ENCODE measurements at places on chromosomes 2 and 18.

GRCh38 chr2:42747422-42747821, 16.5 kb downstream of the OXER1 start:
- DNase-seq: no peak
- no peak overlapping the region for H3K4me3 ChIP-seq
- no peaks in the 10 kb centered on the region for H3K27me3 ChIP-seq
- no peak overlapping the region for H3K27ac ChIP-seq

DNA sequence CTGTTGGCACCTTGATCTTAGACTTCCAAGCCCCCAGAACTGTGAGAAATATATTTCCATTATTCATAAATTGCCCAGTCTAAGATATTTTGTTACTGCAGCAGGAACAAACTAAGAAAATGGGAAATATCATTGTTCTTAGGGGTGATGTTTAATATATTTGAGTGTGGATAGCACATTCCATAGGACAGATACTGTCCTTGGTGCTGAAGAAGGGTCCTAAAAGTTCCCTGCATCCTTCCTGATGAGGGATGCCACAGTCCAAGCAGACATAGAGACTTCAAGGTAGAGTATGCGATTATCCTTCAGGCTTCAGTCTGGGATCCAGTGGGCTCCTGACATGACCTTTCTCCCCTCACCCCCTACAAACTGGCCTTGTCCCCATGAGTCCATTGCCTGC, 689.0 kb downstream of the TDRD15 start:
- H3K27me3 ChIP-seq: no peaks in the 10 kb centered on the region
- H3K4me3 ChIP-seq: no peak overlapping the region
- H3K4me1 ChIP-seq: no peaks in the 10 kb centered on the region
- H3K27ac ChIP-seq: no peak overlapping the region
- no peak for DNase-seq

GRCh38 chr2:85649201-85650190, 18.5 kb downstream of the SFTPB start:
- H3K36me3 ChIP-seq: no peaks in the 10 kb centered on the region
- H3K27ac ChIP-seq: no peak overlapping the region
- H3K4me1 ChIP-seq: no peaks in the 10 kb centered on the region
- DNase-seq: no peak
- H3K4me3 ChIP-seq: no peak overlapping the region

DNA sequence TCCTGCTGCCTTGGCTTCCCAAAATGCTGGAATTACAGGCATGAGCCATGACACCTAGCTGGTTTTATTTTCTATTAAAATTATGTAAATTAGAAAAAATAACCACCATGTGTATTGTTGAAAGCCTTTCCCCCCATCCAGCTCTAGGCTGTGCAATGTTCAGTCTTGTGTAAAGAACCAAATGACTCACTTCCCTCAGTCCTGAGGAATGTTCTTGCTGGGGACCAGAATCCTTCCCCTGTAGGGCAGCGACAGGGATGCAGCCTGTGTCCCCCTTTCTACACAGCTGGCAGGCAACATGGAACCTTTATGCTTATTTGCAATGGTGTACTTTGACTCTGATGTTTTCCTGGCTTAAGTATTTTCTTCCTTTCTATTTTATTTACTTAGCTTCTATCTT, 29.4 kb downstream of the AOX1 start:
- H3K27me3 ChIP-seq: no peaks in the 10 kb centered on the region
- DNase-seq: no peak
- H3K36me3 ChIP-seq: no peaks in the 10 kb centered on the region
- no peak overlapping the region for H3K4me3 ChIP-seq

DNA sequence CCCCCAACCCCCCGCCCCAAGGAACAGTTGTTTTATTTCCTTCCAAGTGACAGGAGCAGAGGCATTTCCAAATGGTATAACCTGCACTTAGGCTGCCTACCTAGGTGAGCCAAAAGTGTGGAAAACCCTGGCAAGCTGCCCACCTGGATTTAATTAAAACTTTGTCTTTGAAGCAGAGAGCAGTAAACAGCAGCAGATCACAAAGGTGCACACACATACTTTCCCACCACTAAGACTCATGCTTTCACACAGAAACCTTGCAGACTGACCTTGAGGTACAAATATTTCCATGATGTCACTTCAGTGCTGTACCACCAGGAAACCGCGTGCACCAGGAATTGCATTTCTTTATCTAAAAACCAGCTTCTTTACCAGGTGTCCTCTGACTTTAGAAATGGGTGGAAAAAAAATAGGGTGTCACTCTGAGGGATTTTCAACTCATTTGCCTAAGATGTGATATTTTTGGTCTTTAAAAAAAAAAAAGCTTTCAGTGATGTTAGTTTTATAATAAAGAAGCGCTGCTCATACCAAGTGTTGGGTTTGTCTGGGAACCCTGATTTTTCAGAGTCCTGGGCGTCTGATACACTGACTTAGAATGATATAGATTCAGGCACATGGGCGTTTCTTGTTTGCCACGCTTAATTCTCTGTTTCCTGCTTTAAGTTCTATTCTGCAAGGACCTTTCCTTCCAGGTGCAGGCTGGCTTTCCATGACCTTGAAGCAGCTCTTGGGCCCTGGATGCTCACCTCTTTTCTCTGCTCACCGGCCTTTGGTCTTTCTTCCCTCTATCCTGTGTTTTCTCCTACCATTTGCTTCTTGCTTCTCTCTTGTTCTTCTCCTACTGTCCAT, 70.7 kb upstream of the BCL2L11 start:
- no peak for DNase-seq
- H3K27me3 ChIP-seq: no peaks in the 10 kb centered on the region
- no peak overlapping the region for H3K27ac ChIP-seq

DNA sequence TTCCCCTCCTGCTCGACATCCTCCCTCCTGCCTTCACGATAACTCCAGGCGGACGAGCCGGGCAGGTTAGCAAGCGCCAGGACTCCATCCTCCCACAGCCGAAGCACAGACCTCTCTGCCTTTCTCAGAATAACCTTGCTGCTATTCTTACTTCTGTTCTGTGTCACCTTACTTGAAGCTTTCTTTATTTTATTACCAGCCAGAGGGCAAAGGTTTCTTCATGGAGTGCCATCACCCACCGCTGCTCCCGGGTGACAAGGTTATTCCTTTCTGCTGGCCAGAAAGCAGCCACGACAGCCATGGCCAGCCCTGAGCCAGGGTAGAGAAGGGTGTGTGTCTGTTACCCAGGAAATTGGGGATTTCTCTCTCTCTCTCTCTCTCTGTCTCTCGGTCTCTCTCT, 227.1 kb downstream of the ANAPC1 start:
- H3K4me3 ChIP-seq: no peak overlapping the region
- no peak for DNase-seq
- no peak overlapping the region for H3K27ac ChIP-seq

DNA sequence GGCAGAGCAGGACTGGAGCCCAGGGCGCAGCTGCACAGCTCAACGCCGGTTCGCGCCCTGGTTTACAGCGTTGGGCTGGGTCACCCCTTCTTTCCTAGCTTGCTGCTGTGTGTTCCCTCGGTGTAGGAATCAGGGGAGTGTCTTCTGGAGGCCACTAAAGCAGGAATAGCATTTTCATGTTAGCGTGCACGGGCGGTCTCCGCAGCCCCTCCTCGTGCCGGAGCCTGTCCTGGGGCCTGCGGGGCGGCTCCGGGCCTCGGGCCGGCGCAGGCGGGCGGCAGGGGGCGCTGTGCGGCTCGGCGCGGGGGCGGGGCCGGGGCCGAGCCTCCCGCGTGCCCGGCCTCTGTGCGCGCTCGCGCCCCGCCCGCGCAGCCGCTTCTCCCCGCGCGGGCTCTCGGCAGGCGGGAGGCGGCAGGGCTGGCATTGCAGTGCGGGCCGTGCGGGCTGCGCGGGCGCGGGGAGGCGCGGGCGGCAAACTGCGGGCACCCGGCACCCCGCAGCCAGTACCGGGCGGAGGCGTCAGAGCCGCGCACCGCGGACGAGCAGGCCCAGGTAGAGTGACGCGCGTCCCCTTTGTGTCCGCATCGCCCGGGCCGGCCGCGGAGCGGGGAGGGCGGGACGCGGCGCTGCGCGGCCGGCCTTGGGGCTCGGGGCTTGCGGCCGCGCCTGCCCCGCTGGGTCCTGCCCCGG, at the start of gene RNF144A:
Gene RNF144A, plus strand, starts transcription at position 342 of the 690 bp plus-strand sequence. CDS start 79,515 bp downstream, outside the sequence.
- peaks cover 19% of the 10 kb centered on the region for H3K4me1 ChIP-seq
- peak within 1 kb of the TSS; percentile 73 for H3K27ac ChIP-seq
- no peaks in the 10 kb centered on the region for H3K27me3 ChIP-seq
- DNase-seq: peak; percentile 64
- H3K4me3 ChIP-seq: peak within 1 kb of the TSS; percentile 73

DNA sequence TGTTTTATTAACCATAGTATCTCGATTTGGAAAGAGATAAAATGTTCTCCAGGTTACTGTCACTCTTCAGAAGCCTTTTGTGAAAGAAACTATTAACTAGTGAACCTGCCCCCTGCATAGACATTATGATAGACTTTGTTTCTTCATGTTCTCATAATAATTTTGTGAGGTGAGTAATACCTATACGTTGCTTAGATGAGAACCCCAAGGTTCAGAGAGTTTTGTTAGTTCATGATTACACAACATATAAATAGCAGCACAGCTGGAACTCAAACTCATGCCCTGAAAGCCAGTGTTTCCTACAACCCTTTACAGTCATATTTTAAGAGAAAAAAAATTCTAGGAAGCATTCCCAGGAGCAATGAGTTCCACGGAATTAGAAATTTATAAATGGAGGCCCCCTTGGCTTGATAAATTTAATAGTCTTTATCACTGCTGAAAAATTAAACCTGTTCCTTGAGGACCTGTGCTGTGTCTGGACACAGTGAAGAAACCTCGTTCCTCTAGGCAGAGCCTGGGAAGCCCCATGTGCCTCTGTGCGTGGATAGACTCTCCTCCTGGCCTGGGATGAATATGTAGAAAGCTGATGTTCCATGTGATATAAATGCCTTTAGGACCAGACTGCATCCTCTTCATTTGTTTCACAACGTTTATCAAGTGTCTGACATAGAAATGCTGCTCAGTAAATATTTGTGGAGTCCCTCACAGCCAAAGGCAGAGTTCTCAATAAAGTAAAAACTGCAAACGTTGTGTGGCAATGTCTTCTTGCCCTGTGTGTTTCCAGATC, 1257.0 kb upstream of the GYPC start:
- no peaks in the 10 kb centered on the region for H3K4me1 ChIP-seq
- no peaks in the 10 kb centered on the region for H3K36me3 ChIP-seq
- no peak overlapping the region for H3K4me3 ChIP-seq
- H3K27ac ChIP-seq: no peak overlapping the region
- no peaks in the 10 kb centered on the region for H3K27me3 ChIP-seq
- DNase-seq: no peak

- H3K4me3 ChIP-seq: no peak overlapping the region
- H3K36me3 ChIP-seq: no peaks in the 10 kb centered on the region
- DNase-seq: no peak
- no peak overlapping the region for H3K27ac ChIP-seq
- no peaks in the 10 kb centered on the region for H3K27me3 ChIP-seq
Measured at GRCh38 chr2:1728821-1729220, 15.5 kb downstream of the PXDN start.

GRCh38 chr18:7094427-7094826, 23.2 kb downstream of the LAMA1 start:
- H3K27me3 ChIP-seq: no peaks in the 10 kb centered on the region
- no peak overlapping the region for H3K27ac ChIP-seq
- H3K4me1 ChIP-seq: peaks cover 17% of the 10 kb centered on the region

- H3K27me3 ChIP-seq: no peaks in the 10 kb centered on the region
- DNase-seq: no peak
- no peak overlapping the region for H3K4me3 ChIP-seq
- H3K4me1 ChIP-seq: peaks cover 77% of the 10 kb centered on the region
- H3K36me3 ChIP-seq: no peaks in the 10 kb centered on the region
- no peak overlapping the region for H3K27ac ChIP-seq
Measured at GRCh38 chr2:72138921-72139381, 8.7 kb downstream of the CYP26B1 start.

GRCh38 chr2:240437861-240438809, 2.7 kb downstream of the GPC1 start:
- DNase-seq: peak; percentile 86
- peaks cover 23% of the 10 kb centered on the region for H3K4me1 ChIP-seq
- H3K27me3 ChIP-seq: no peaks in the 10 kb centered on the region
- no peaks in the 10 kb centered on the region for H3K36me3 ChIP-seq

DNA sequence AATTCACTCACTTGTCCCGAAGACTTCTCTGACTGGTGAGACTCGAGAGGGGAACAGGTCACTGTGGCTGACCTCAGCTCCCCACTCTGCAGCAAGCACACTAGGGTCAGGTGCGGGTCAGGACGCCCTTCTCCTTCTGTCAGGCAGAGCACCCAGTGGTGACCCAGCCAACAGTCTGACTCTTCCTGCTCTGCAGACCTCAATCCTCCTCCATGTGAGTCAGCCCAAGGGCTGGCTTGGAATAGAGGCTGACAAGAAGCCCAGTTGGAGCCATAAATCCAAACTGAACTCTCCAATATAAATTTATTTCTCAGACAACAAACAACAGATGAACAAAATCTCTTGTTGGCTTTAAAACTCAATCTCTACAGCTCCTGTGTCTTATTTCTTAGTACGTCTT, 253.1 kb downstream of the SH3BP4 start:
- H3K27me3 ChIP-seq: no peaks in the 10 kb centered on the region
- H3K4me1 ChIP-seq: no peaks in the 10 kb centered on the region
- H3K4me3 ChIP-seq: no peak overlapping the region
- H3K27ac ChIP-seq: no peak overlapping the region

DNA sequence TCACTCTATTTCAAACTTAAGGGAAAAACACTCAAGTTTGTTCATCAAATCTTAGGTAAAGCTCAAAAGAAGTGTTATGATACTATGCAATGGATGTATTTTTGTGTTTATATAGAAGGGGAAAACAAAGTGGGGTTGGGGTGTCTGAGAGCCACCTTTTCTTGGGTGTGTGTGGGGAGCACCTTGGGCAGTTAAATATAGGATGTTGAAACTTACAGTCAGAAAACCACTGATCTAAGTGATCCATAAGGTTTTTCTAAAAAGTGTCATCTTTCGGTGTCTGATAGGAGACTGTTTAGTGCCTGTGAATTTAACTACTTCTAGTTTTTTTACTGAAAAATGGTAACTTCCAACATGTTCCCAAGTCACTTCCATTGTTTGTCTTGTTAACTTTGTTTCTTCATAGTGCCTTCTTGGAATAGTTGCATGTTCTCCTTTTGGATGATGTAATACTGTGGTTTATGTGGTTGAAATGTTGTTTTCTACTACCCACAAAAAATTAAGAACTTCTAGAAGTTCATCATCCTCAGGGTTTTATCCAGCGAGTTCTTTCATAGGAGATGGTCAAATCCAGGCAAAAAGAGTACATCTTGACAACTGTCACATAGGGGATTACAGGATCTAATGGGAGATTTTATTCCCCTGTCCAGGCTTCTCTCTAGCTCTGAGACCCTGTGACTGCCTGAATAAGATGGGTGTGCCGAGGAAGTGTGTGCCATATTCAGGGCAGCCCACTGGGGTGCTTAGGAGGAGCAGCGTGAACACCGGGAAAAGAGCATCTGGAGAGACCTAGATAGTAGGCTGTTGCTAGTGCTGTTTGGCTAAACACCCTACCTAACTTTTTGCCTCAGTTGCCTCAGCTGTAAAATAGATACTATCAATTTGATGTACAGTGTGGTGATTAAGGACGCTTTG, 46.2 kb downstream of the CAB39 start:
- H3K36me3 ChIP-seq: no peaks in the 10 kb centered on the region
- H3K27ac ChIP-seq: no peak overlapping the region
- H3K4me3 ChIP-seq: no peak overlapping the region
- no peaks in the 10 kb centered on the region for H3K27me3 ChIP-seq

GRCh38 chr2:54122171-54122935, 6.9 kb downstream of the ACYP2 start:
- H3K4me1 ChIP-seq: no peaks in the 10 kb centered on the region
- H3K27ac ChIP-seq: no peak overlapping the region
- no peak overlapping the region for H3K4me3 ChIP-seq
- no peaks in the 10 kb centered on the region for H3K36me3 ChIP-seq
